Left cardiac atrium (tissue), 4 donors: ENCODE measurements at places on chromosomes 11 and 22.

DNA sequence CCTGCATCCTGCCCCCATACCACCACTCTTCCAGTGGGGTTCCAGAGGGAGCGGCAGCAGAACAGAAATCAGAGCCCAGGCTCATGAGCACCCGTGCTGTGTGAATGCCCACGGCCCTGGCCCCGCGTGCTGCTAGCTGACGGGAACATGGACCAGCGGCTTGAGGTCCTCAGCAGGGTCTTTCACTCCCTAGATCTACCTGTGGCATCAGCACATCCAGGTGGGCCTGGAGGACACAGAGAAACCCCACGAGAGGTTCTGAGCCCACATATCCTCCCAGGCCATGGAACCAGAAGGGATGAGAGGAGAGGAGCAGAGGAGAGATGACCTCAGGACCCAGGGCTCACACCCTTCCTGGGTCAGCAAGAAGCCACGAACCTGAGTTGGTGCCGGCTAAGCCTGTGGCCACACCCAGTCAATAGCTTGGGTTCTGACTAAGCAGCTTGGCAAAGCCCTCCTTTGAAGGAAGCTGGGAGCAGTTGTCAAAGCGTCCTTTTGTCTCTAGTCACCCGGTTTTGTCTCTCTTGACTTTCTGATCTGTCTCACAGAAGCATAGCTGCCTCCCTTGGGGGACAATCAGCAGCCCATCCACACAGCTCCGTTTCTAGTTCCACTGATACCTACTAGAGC lies 89.3 kb upstream of the LMO1 start:
- no peak for DNase-seq

GRCh38 chr22:28933321-28933720 lies 49.9 kb downstream of the ZNRF3 start:
- no peak for DNase-seq

DNA sequence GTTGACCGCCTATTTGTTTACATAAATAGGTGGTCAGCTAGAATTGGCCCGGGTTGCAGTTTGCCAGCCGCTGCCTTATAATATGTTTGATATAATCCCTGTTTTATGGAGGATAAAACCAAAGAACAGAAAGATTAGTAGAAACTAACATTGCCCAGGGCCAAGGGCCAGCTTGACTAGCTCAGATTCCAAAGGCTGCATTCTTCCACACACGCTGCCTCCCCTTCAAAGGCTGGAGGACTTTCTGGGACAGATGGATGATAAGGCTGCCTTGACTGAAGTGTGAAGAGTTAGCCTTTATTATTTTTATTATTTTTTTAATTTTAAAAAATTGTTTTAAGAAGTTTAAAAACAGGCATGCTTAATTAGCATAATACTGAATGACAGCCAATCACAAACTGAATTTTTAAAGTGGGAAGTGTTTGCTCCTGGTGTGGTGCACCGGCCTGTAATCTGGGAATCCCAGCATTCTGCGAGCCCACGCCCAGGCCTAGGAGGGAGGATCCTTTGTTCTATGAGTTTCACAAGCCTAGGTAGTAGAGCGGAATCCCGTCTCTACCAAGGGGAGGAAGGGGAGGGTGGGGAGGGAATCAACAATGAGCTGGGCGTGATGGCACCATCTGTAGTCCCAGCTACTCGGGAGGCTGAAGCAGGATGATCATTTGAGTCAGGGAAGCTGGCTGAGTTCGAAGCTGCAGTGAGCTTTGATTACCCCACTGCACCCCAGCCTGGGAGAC lies 114.9 kb downstream of the NAV2 start:
- no peak for DNase-seq

GRCh38 chr11:11157185-11157584 lies 195.9 kb downstream of the CSNK2A3 start:
- DNase-seq = peak; percentile 41

- no peak for DNase-seq
Measured at GRCh38 chr11:122192634-122193255, 76.7 kb upstream of the BLID start.

- no peak for DNase-seq
Measured at GRCh38 chr11:134276396-134277182, 410 bp downstream of the GLB1L3 start.

DNA sequence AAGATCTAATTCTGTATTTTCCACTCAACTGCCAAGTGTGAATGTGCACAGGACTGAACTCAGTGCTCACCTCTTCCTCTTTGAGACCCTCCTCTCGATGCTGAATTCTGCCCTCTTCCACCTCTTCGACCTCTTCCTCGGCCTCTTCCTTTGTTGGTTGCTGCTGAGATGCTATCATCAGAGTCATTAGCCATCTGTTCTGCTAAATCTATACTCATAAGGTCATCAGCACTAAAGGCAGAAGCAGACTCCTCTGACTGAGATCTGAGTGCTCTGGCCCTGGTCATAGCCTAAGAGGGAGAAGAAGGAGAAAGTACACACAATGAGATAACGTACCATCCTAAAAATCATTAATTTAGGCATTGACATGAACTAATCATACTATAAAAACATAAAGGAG lies 45.9 kb upstream of the GPR83 start:
- no peak for DNase-seq

GRCh38 chr22:49693416-49693815 lies 134.3 kb downstream of the BRD1 start:
- DNase-seq = no peak

GRCh38 chr11:83990160-83990733 lies 704.1 kb upstream of the CCDC90B start:
- peak; percentile 39 for DNase-seq

DNA sequence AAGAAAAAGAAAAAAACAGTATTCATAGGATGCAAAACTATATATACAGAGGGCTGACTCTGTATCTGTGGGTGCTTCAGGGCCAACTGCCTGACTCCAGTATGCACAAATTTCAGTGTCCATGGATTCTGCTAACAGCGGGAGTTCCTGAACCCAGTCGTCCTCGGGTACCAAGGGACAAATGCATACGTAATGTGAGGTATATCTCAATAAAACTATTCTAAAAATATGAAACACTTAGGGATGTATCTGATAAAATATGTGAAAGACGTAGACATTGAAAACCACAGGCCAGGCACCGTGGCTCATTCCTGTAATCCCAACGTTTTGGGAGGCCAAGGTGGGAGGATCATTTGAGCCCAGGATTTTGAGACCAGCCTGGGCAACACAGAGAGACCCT lies 13.9 kb upstream of the COMT start:
- DNase-seq = no peak

GRCh38 chr22:32281072-32281471 lies 25.9 kb upstream of the SLC5A4 start:
- no peak for DNase-seq

DNA sequence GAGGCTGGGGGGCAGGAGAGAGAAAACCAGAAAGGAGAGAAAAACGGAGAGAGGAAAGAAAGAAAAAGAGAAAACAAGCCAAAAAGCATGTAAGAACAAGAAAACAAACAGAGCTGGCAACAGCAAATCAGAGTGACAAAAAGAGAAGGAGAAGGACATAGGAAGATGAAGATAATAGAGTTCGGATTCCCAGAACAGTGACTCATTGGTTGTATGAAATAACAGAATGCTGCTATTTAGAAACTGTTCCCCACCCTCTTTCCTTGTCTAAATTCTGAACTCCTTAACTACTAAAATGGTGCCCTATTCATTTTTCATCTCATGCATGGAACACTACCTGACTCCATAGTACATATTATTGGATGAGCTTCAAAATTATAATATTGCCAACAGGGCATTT lies 317.4 kb downstream of the C11orf87 start:
- no peak for DNase-seq

- DNase-seq = no peak
Measured at GRCh38 chr22:29816539-29816938, 21.5 kb downstream of the ASCC2 start.

GRCh38 chr11:10075141-10075540 lies 218.9 kb downstream of the SBF2 start:
- DNase-seq = no peak

GRCh38 chr22:32800994-32801536 lies 440 bp upstream of the TIMP3 start:
- no peak for DNase-seq

DNA sequence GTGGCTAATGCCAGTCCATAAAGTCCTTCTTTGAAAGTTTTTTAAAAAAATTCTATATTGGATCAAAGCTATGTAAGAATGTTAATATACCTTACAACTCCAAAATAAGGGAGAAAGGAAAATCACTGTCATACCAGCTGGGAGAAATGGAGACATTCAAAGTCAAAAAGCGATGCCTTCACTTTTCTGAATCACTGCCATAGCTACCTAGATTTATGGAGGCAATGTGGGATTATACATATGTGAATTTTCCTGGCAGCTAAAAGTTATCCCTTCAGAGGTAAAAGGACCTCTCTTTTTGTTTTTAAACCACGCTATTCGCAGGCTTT lies 59.6 kb upstream of the PDE3B start:
- DNase-seq = no peak

DNA sequence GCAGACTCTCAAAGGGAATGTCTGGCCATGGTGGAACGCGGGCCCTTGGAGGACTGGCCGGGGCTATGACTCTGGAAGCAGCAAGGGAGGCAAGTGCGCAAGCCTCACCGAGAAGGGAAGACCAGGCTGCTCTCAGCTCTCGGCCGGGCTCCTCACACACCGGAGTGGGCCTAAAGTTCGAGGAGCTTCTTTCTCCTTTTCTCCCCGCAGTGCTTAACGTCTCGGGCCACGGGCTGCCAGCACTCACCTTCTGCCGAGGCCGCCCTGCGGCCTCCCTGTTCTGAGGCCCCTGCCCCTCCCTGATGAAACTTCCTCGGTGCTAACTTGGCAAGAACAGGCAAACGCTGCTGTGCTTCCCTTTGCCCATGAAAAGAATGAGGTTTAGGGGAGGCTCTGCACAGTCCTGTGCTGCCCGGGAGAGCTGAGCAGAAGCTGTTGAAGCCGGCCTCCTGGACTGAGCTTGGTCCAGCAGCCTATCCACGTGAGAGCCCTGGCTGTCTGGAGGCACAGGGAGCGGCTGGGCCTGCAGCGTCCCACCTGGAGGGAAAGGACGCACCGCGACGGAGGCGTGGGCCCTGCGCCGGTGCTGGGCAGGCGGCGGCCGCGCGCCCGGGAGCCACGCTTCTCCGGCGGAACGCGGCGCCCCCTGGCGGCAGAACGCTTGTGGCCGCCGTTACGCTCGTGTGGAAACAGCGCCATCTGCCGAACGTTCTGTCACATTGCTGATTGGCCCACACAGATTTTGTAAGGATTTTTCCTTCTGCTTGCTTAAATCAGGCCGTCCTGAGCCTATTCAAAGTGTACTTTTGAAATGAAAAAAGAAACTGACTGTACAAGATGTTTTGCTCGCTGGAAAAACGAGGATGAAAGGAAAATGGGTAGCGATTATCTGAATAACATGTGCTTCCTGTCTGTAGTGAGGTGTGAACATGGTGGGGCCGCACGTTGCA lies 65.0 kb upstream of the TMEM45B start:
- DNase-seq = peak; percentile 74

DNA sequence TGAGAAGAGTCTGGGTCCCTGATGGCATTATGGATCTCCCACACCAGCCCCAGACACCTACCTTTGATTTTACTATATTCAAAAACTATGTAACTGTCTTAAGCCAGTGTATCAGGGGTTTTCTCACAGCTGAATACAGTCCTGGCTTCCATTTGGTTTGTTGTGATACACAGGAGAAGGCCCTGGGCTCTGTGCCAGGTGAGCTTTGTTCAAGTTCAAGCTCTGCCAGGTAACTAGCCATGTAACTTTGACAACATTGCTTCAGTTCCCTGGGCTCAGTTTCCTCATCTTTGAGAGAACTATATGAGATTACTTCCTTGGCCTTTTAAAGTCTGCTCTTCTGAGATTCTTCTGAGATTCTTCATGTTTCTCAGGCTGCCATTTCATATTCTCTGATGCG lies 327.5 kb upstream of the TENM4 start:
- no peak for DNase-seq

DNA sequence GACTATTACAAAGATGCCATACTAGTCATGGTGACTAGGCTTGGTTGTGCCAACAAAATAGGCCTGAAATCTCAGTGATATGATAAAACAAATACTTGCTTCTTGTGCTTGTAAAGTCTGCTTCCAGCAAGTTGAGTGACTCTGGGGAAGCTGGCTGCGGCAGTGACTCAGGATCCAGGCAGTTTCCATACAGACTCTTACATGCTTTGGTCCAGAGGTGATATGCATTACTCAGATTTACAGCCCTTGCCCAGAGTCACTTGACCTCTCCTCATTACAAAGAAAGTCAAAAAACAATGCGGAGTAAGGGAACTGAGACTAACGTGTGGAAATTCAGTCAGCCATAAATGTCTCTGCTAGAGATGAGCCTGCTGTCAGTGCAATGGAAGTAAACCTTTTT lies 387.5 kb downstream of the KCNA4 start:
- DNase-seq = no peak

GRCh38 chr22:39149915-39150847 lies 2.3 kb downstream of the CBX7 start:
- DNase-seq = no peak

DNA sequence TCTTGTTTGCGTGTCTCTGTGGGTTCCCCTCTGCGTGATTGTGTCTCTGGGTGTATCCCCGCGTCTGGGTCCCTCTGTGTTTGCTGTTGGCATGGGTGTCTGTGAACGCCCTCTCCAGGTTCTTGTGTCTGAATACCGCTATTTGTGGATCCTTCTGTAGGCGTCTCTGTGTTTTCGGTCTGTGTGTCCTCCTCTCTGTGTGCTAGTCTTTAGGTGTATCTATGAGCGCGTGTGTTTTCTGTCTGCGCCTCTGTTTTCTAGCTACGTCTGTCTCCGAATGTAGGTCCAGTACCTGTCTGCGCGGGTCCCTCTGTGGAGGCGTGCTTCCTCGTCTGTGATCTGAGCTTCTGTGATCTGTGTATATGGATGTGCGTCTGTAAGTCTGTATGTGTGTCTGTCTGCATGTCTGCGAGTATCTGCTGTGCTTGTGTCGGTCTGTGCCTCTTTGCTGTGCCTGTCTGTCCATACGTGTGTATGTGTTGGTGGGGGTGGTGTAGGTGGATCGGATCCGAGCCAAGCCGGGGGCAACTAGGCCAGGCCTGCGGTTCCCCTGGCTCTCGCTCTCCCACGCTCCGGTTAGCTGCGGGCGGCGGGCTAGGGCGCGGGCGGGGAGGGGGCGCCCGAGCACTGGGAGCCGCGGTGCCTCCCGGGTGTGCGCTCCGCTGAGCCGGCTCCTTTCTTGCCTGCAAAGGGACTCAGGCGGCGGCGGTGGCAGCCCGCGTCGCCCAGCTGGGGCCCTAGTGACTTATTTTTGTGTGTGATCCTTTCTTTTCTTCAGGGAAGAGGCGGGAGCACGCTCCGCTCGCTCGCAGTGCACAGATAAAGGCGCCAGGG lies 105.3 kb upstream of the E2F8 start:
- peak; percentile 26 for DNase-seq
